ENCODE measurements at places on chromosomes 5 and 9.

GRCh38 chr5:10295619-10296326 lies 11.9 kb downstream of the CMBL start:
- no peak for DNase-seq

GRCh38 chr9:1513105-1513504 lies 462.9 kb downstream of the DMRT2 start:
- DNase-seq = no peak

- DNase-seq = no peak
Measured at GRCh38 chr5:124790301-124790894, 44.0 kb upstream of the ZNF608 start.

DNA sequence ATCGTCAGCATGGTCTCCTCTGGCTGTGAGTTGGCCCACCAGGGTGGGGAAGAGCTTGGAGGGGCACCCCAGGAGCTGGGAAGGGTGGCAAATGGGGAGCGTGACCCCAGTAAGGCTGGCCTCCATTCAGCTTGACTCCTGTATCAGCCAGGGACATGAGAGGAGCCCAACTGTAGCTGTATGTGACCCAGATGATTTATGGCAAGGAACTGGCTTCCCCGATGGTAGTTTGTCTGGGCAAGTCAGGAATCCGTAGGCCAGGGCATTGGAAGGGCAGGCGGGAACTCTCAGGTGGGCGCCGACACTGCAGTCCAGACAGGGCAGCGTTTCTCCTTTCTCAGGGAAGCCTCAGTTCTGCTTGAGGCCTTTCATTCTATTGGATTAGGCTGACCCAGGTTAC lies 2.3 kb downstream of the SLC34A1 start:
- DNase-seq = no peak

- no peak for DNase-seq
Measured at GRCh38 chr5:80034962-80035821, at the start of gene THBS4. THBS4 (plus strand) TSS chr5:80035348; CDS start chr5:80035538, 190 bp downstream.

DNA sequence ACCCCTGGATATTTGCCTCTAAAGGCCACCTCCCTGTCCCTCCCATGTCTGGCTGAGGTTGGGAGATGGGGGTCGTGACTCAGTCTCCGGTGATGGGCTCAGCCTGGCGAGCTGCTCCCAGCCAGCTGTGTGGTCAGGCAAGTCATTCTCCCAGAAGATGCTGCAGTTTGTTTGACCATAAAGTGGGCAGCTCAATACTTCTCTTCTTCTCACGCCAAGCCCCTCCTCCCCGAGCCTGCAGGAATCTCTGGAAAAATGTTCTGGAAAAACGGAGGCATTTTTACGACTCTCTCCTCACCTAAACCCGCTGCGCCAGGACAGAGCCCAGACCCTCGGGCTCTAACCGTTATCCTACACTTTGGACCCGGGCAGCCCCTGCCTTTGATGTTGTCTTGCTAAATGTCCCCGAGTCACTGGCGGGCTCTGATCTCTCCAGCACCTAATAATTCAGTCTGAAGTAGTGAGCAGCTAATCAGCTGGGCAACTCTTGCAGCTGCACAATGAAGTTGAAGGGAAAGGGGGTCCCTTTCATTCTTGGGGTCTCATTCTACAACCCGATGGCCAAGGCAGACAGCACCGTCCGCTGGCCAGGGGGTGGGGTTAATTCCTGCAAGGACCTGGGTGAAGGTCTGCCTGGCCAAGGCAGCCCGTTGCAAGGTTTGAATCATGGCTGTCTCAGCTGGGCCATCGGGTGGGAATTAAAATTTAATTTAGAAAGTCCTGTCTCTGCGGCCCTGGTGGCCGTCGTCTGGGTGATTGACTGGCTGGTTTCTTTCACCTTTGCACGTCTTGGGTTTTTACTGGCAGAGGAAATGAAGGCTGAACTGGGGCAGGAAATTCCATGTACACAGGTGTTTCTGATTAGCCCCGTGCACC lies 12.3 kb downstream of the DCANP1 start:
- DNase-seq = no peak

DNA sequence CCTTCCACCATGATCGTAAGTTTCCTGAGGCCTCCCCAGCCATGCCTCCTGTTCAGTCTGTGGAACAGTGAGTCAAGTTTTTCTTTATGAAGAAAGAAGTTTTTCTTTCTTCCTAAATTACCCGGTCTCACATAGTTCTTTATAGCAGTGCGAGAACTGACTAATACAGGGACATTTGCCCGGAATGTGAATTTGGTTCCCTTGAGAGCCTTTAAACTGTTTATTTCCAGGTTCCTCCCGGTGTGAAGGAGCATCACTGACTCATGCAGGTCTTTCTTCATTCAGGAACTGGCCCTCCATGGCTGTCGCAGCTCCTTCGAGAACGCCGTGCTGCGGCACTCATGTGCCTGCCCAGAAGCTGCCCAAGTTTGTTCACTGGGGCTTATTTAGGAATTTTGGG lies 87.7 kb downstream of the PTCH1 start:
- no peak for DNase-seq

DNA sequence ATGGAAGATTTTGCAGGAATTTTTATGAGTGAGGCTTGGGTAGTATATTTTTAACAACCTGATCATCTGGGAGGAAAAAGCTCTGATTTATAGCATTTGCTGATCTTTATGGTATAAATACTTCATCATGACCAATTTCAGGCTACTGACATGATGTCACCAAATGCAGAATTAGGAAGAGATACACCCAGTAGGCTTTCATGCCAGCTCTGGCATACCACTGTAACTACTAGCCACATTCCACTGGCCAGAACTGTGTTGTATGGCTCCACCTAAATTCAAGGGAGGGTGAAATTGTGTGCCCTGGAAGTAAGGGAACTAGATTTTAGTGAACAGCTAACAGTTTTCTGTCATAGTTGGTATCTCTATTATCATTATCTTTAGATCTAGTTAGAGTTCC lies 17.6 kb downstream of the AP3S1 start:
- no peak for DNase-seq

DNA sequence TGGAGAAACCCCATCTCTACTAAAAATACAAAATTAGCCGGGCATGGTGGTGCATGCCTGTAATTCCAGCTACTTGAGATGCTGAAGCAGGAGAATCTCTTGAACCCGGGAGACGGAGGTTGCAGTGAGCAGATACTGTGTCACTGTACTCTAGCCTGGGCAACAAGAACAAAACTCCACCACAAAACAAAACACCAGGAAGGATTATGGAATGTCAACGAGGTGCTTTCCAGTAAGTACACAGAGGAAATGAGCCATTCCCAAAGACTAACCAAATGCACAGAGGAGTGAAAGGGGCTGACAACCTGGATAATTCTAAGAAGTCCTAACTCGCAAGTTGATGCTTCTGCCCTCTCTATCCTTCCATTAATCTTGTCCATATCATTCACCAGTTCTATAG lies 126.1 kb upstream of the RETREG1 start:
- DNase-seq = no peak

DNA sequence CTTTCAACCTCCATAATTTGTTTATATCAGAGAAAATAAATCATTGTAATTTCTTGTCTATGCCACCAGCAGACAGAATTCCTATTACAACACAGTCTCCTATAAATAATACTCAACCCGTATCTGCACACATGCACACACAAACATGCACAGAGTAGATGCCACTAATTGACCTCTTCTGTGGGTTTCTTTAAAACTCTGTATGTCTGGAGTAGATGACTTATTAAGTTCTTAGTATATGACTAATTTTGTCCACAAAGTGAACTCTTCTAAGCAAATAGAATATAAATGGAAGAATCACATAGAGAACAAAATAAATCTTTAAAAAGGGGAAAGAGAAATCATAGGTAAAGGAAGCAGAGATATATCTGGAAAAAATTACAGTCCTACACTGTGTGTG lies 452.3 kb downstream of the MTRR start:
- no peak for DNase-seq

GRCh38 chr9:135898634-135899407 lies 8.5 kb downstream of the CAMSAP1 start:
- DNase-seq = no peak

GRCh38 chr9:136899196-136899595 lies 12.9 kb downstream of the TRAF2 start:
- DNase-seq = no peak

- DNase-seq = no peak
Measured at GRCh38 chr5:79011219-79011836, 26.2 kb upstream of the ARSB start.

GRCh38 chr5:6026766-6027406 lies 351.5 kb downstream of the MED10 start:
- DNase-seq = no peak

GRCh38 chr5:79284846-79285245 lies 48.9 kb downstream of the JMY start:
- DNase-seq = no peak

GRCh38 chr5:141664733-141665461 lies 13.7 kb upstream of the FCHSD1 start:
- DNase-seq = peak; percentile 72

- no peak for DNase-seq
Measured at GRCh38 chr5:86257871-86258270, 359.9 kb upstream of the COX7C start.

- no peak for DNase-seq
Measured at GRCh38 chr9:101792475-101792874, 54.0 kb upstream of the GRIN3A start.

DNA sequence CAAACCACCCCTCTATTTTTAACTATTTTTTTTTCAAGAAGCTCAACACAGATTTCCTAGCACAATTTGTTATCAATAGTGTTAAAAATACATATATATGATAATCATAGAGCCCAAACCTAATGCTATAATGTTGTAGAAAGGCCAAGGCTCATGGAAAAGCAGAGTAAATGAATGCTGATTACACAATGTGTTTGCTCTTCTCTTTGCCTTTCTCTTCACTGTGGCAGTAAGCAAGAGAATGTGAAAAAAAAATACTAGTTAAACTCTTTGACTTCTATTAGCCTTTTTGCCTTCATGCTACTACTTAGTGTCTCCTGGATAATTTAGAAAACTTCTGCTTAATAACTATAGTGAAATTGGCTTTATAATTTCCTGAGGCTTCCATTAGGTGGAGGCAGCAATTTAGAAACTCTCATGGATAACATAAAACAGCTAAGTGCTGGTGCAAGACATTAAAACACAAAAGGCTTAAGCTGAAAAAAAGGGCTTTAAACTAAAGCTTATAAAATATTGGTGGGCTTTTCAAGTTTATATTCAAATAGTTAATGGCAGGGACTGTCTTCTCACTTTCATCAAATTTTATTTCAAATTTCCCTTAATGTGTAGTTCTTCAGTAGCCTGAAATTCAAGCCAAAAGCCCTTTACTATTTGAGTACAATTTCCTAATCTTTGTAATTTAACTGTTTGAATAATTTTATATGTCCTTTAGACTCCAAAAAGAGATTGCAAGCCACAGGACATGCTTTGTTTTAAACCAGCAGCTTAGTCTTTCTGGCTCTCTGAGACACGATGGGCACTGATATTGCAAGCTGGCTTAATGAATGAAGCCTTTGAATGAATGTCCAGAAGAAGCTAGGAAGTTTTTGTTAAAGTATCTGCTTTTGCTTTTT lies 2031.8 kb upstream of the CDH6 start:
- no peak for DNase-seq

DNA sequence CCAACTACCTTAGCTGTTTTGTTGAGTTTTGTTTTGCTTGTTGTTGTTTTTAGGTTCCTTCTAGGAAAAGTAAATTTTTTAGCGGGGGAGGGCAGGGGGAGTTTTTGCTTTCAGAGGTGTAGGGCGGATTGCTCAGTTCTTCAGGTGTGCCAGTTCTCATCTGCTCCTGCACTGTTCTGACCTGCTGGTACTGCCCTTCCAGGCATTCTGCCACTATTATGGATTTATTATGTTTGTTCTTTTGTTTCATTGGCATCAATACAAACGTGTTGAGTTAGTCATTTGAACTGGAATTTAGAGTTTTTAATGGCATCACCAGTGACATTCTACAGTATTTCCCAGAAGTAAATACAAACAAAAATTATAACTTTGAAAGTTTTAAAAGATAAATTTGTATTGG lies 26.0 kb downstream of the ERCC6L2 start:
- DNase-seq = no peak

- DNase-seq = no peak
Measured at GRCh38 chr5:31270396-31270795, 76.9 kb downstream of the CDH6 start.

GRCh38 chr5:95449460-95449859 lies 58.3 kb downstream of the FAM81B start:
- DNase-seq = no peak

GRCh38 chr9:32426278-32426939 lies 42.0 kb downstream of the ACO1 start:
- DNase-seq = no peak

- DNase-seq = no peak
Measured at GRCh38 chr5:97124335-97124734, 18.1 kb downstream of the LIX1 start.

GRCh38 chr5:115333164-115333563 lies 36.7 kb upstream of the CCDC112 start:
- no peak for DNase-seq

GRCh38 chr9:129719135-129719534 lies 33.7 kb downstream of the PTGES start:
- DNase-seq = no peak

- DNase-seq = no peak
Measured at GRCh38 chr5:14572385-14572784, 9.2 kb upstream of the OTULINL start.

- DNase-seq = no peak
Measured at GRCh38 chr5:52922384-52922783, 66.8 kb upstream of the ITGA2 start.

- no peak for DNase-seq
Measured at GRCh38 chr5:128015978-128016377, 67.6 kb upstream of the SLC12A2 start.

DNA sequence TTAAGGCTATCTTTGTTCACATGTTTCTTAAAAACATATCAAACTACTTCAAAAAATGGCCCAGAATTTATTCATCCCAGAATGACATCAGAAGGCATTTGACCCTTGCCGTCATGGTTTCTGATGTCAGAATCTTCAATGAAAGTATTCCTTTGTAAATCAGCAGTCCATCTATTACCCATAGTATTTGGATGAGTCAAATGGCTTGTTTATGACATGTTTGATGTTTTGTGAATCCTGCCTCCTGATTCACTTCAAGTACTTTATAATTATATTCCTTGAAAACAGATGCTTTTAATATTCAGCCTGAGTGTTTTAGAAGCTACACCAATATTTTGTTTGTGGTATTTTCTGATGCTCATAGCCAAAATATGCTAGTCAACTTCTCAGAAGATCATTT lies 200.8 kb upstream of the MEF2C start:
- no peak for DNase-seq

DNA sequence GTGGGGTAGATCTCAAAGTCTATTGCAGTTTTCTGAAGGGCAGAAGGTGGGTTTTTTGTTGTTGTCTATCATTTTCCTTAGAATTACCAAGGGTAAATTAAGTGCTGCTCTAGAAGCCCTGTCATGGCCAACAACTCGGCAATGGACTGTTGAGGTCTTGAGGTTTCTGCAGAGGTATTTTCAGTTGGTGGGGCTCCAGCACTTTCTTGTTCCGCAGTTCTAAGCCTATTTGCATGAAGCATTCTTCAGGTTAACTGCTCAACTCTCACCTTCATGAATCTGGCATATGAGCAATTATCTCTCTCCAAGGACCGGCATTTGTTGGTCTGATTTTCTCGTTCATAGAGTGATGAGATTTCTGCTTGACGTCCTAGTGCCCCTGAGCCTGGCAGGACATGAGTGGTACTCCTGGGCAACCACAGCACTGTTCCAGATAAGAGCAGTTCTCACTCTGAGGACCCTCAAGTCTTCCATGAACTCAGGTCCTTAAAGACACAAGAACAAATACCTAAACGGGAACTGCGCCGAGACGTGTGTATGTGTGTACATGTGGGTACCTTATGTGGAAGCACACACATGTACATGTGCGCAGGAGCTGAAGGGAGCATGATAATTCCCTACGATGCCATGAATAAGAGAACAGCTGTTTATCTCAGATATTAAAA lies 544.5 kb downstream of the CSNK1G3 start:
- no peak for DNase-seq

All from activated T-cell treated with anti-CD3 and anti-CD28 coated beads, Interleukin-2, amount 50 U/mL, for 4 hours (primary cell).